Foreskin keratinocyte (primary cell): ENCODE measurements at places on chromosomes 4 and X.

DNA sequence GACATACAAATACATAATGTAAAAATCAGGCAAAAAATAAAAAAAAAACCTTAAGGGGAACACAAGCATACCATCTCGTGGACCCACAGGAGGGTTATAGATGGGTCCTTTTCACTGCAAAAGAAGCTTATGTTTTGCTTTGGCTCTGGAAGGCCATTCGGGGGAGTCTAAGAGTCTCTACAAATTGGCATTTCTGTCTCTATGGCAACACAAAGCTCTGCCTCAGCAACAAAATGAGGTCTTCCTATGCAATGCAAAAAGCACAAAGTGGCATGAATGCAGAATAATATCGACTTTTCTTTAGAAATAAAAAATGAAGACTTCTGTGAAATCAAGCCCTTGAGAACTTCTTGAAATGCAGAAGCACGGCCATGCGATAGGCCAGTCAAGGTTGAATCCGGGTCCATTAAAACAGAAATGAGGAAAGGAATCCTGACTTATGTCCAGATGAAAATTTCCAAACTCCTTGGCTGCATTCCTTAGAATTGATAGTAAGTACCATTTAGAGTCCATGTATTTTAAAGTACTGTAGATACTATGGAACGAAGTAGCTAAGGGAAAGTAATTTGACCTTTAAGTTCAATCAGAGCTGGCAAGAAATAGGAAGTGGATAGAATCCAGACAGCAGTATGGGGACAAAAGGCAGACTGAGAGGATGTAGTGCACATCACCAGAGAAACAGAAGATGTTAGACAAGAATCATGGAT is 63.7 kb upstream of the PDLIM3 start:
- DNase-seq: no peak

DNA sequence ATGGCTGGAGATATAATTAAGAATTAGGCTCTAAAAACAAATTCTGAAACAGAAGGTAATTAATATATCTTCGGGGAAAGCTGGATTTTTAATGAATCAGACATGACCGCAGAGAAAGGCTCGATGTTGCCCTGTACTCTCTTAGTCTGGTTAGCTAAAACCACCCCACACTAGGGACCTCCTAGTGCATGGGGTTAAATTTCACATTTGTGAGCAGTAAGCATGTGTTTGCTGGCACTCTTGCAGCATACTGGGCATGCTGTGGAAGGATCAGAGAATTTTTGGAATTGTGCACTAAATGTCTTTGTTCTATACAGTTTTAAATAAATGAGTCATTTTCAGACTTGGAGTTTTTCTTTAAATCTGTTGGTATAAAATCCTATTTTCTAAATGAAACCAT is 475.6 kb upstream of the FTHL17 start:
- no peak for DNase-seq

DNA sequence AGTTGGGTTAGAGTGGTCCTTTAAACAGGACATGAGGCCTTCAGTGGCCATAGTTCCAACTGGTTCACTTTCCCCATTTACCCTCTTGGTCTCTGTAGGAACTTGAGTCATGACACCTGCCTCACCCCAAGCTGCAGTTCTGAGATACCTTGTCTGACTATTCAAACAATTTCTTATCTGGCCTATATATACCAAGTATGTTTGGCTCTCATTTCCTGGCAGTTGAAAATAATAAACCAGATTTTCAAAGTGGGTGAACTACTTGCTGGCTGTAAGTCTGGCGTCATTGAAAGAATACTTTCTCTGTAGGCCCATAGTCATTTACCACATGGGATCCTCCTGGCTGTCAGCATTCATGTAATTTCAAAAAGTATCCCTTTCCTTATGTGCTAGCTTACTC is 228.8 kb downstream of the SHROOM3 start:
- DNase-seq: no peak

- DNase-seq: peak; percentile 15
These were observed at the start of gene NEXMIF for GRCh38 chrX:74925225-74926088. NEXMIF (minus strand) TSS chrX:74925452.

GRCh38 chr4:77181720-77182119 is 24.7 kb downstream of the CCNG2 start:
- no peak for DNase-seq

DNA sequence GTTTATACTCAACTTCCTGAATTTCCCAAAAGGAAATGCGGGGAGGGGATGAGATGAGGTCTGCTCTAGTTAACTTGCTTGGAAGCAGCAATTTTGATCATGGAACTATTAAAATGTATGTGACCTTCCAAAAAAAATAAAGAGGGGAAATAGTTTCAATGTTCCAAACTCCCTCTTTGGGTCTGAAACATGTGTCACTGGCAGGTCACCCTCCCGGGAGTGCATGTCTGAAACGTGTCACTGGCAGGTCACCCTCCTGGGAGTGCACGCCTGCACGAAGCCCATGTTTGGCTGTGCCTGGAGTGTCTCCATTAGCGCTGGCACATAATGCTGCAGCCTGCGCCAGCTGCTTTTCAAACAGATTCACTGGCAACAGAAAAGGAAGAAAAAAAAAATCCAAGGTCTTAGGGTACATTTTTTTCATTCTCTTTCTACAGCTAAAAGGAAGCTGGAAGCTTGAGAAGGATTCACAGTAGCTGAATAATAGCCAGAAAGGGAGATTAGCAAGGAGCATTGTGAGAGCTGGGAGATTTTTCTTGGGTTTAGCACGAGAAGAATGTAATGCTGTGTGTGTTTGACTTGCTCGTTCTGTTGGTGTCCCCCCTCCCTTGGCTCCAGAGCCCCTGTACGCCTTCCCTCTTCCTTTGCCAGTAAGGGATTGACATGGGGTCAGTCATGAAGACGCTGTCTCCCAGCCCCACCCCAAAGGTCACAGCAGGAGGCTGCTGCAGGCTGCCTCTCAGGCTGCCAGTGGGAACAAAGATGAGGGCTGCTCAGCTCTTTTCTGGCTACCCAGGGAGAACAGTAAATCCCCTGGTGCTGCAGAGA is 39.2 kb upstream of the TLR3 start:
- DNase-seq: no peak

DNA sequence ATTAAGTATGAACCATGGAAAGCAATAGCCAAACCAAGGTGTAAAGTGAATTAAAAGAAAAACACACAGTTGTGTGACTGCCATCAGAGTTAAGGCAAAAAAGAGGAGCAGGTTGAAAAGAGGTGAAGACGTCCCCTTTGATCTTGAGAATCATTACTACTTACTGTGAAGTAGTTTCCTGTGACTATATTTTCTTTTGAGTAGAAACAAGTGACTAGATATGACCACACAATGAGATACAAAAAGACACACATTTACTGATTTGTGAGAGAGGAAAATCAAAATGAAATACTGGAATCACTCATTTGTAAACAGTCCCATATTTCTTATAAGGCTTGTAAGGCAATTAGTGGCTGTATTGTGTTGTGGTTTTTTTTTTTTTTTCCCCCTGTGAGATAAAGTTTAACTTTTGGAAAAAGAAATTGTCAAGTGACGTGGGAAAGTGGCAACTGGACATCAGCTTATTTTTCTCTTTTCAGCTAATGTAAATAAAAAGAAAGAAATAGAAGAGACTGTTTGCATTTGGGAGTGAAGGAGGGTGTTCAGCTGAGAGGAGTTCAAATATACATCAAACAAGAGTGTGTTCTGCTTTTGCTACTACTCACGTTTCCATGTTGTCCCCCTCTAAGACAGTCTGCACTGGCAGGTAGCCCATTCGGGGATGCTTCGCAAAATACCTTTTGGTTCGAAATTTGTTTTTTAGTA is 106.4 kb upstream of the FTHL17 start:
- DNase-seq: no peak
